ENCODE measurements at places on chromosomes 2 and 18. TPM values are rescaled to one million over a fixed set of nuclear protein-coding genes. Genes with fewer than 3 reads are reported as not detected.

Gene RPRM
- 0.59 TPM for polyA plus RNA-seq

Gene SERPINB11
- polyA plus RNA-seq, result not detected

Gene VWC2L
- not detected for polyA plus RNA-seq

Gene ERICH2
- polyA plus RNA-seq, result not detected

Gene SCN7A
- 0.55 TPM for polyA plus RNA-seq

All from spleen (tissue), 13 donors.